ENCODE measurements at places on chromosomes 4 and X.
A peak's percentile ranks its signal among the peaks of the same experiment; 100 is the strongest.

DNA sequence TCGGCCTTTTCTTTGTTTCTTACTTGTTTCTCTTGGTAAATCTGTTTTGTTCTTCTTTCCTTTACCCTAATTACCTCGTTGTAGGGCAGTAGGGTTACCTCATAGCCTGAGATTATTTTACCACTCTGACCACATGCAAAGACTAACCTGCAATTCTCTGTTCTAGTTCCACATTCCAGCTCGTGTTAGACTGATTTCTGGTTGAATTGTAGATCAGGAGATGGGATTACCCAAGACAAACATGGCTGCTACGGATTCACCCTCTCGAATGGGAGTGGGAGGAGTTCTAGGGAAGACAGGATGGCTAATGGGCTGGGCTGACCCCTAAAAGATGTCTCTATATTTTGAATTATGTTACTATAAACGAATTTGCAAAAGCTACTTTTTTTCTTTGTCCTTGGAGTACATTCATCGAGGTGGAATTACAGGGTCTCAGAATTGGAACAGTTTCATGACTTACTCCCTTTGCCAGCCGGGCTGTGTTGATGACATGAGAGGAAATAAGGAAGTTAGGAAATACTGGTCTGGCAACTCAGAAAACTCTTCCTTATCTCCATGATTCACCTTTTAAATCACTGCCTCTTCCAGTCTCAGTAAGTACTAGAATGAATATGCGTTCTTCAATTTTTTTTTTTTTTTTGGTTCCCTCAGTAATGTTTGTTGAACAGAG lies 36.7 kb upstream of the FBXW7 start:
- no peak for DNase-seq

- no peak for DNase-seq
These were observed 43.2 kb downstream of the SAT1 start for GRCh38 chrX:23826216-23826615.

DNA sequence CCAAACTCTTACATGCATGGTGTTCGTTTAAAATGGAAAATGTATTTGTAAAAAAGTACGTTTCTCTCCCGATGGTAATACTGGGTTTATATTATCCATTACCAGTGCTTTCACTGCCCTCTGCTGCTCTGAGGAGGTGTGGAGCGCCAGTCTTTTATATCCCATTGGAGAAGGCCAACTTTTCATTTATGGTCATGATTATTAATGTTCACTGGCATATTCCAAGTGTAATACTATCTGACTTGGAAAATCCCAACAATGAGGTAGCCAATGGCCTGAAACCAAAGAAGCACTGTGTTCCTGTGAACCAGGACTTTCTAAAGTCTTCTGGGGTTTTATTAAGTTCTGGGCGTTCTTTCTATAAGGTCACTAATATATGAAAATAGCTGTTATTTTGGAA lies 80.7 kb downstream of the SYNPO2 start:
- DNase-seq: peak; percentile 53

DNA sequence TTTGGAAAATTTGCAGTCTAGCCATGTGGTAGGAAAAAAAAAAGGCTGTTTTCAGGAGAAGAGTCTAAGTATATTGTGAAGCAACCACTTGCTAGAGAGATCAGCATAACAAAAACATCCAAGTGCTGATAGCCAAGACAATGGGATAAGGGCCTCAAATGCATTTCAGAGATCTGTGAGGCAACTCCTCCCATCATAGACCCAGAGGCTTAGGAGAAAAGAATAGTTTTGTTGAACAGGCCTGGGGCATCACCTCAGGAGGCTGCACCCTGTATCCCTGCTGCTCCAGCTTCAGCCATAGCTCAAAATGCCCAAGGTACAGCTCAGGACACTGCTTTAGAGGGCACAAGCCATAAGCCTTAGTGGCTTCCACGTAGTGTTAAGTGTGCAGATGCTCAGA lies 13.6 kb upstream of the GPR174 start:
- no peak for DNase-seq

DNA sequence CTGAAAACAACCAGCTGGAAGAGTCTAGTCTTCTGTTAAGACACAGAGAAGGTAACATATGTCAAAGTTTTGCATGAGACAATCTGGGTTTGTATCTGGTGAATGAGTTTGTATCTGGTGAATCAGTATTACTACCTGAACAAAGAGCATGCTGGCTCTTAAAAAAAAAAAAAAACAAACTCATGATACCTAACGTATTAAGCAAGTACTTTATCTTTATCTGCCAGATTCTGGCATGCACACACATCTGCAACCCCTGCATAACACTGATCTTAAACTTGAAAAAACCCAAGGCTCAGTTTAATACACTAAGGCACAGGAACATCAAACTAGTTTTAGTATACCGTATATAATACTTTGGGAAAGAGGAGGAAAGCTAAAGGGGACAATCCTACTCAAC lies 5.8 kb downstream of the YTHDC1 start:
- DNase-seq: no peak

DNA sequence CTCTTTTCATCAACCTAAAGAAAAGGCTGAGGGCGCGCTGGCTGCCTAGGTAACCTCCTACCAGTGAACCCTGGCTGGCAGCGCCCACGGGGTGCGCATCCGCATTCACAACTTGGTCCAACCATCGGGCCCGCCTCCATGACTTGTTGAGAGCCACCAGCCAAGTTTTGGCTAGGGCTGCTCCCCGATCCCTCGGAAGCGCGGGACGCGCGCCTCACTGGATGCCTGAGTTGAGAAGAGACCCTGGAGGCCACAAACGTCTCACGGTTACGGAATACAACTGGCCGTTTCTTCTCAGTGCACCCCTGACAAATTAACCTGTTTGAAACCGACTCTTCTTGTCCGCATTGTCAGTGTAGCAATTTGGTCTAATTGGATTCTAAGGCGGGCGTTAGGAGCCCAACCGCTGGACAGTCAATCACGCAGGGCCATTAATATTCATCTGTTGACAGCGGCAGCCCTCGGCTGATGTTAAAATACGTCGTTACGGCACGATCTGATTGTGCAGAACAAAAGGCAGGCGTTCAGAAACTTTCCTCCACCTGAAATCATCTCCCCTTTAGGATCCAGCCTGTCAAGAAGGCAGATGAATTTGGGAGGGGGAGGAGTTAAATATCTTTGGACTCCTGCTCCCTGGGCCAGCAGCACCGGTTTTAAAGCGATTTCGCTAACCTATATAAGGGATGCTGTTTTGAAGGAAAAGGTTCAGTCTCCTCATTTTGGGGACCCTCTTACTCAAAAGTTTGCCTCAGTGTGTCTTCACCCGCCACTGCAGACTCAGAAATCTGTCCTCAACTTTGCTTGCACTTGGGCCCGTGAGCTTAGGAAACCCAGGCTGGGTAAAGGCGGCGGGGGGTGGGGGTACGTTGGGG lies 1.2 kb downstream of the GPC3 start:
- DNase-seq: no peak
